HepG2 (cell line): ENCODE measurements at places on chromosomes 5 and 9. TPM values are rescaled to one million over a fixed set of nuclear protein-coding genes. Genes with fewer than 3 reads are reported as not detected.

The WDR38 gene
- not detected in 2 replicates for total RNA-seq

DNA sequence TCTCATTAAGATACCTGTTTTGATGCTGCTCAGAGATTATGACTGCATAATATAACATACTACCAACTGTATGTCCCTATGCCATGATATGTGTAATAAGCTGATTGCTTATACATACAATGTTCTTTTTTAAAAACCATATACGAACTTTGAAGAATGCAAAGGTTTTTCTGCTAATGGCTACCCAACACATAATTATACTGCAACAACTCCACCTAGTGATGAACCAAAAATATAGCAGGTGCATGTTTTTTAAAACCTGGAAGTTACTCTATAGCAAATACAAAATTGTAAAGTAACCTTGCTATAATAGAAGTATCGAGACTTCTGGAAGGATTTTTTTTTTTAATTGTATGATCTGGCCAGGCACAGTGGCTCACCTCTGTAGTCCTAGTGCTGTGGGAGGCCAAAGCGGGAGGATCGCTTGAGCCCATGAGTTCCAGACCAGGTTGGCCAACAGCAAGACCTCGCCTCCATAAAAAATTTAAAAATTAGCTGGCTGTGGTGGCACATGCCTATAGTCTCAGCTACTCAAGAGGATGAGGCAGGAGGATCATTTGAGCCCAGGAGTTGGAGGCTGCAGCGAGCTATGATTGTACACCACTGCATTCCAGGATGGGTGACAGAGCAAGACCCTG lies 49.1 kb downstream of the HOMER1 start:
- no peak for DNase-seq
- no peak overlapping the region for H3K4me3 ChIP-seq
- no peaks in the 10 kb centered on the region for H3K27me3 ChIP-seq
- no peaks in the 10 kb centered on the region for H3K36me3 ChIP-seq
- no peaks in the 10 kb centered on the region for H3K4me1 ChIP-seq

The TRAF1 gene
- total RNA-seq: 0.11 and 0.44 TPM in 2 replicates

The RPS23 gene
- 3,088 and 3,780 TPM in 2 replicates for total RNA-seq

The GFI1B gene
- 0.51 TPM in 1 of 2 replicates, not detected in the other for total RNA-seq

- H3K4me3 ChIP-seq: no peak overlapping the region
- H3K4me1 ChIP-seq: peaks cover 21% of the 10 kb centered on the region
- no peak for DNase-seq
- H3K27ac ChIP-seq: no peak overlapping the region
- no peaks in the 10 kb centered on the region for H3K36me3 ChIP-seq
- no peaks in the 10 kb centered on the region for H3K27me3 ChIP-seq
These were observed 72.5 kb downstream of the TRIM36 start for GRCh38 chr5:115097236-115097635.

GRCh38 chr9:995192-995591 lies 18.7 kb downstream of the DMRT3 start:
- peaks cover 15% of the 10 kb centered on the region; the same call in 2 of the 3 replicates for H3K27me3 ChIP-seq
- H3K36me3 ChIP-seq: no peaks in the 10 kb centered on the region
- no peak overlapping the region for H3K4me3 ChIP-seq
- no peaks in the 10 kb centered on the region for H3K4me1 ChIP-seq
- DNase-seq: no peak

The HDHD3 gene
- total RNA-seq: 23.0 and 23.1 TPM in 2 replicates

- peaks cover 17% of the 10 kb centered on the region for H3K4me1 ChIP-seq
- no peak for DNase-seq
- no peak overlapping the region for H3K27ac ChIP-seq
- H3K27me3 ChIP-seq: peaks cover 4% of the 10 kb centered on the region; the same call in 1 of the 3 replicates
- H3K4me3 ChIP-seq: no peak overlapping the region
These were observed 8.0 kb upstream of the GSN start for GRCh38 chr9:121259935-121260334.

The PRR16 gene
- not detected in 2 replicates for total RNA-seq
